ENCODE measurements at places on chromosomes 3 and 15.

- DNase-seq = no peak
Observed at GRCh38 chr3:120481081-120481480, 30.3 kb upstream of the FSTL1 start.

- DNase-seq = no peak
Observed at GRCh38 chr15:65088643-65089021, 12.1 kb downstream of the KBTBD13 start.

GRCh38 chr3:89702404-89702803 is 595.0 kb downstream of the EPHA3 start:
- no peak for DNase-seq

- DNase-seq = no peak
Observed at GRCh38 chr3:38453913-38454177, 155 bp downstream of the ACVR2B start.

- no peak for DNase-seq
Observed at GRCh38 chr3:98513091-98513511, 9.6 kb downstream of the CLDND1 start.

GRCh38 chr3:22292681-22293080 is 541.7 kb upstream of the ZNF385D start:
- DNase-seq = no peak

- peak; percentile 24 for DNase-seq
Observed at GRCh38 chr3:180802837-180803236, 109.6 kb upstream of the FXR1 start.

GRCh38 chr15:62391641-62392262 is 226.7 kb upstream of the C2CD4B start:
- no peak for DNase-seq

DNA sequence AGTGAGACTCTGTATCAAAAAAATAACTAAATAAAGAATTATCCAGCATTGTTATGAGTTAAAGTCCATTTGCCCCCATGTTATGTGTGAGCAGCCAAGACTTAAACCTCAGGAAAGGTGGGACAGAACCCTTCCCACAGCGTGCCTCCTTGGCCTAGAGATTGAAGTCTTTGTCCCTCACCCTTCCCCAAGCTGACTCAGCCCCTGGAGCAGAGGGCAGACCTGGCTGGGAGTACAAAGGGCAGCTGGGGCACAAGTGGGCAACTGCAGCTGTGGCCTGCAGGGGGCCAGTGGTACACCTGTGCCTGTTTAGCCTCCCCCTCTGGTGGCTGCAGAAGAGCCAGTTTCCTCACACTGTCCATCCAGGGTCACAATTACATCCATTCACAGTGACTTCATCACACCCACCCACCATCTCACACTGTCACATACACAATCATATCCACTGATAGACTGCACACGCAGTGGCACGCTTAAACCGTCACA is 940 bp upstream of the ACY1 start:
- peak; percentile 18 for DNase-seq

- no peak for DNase-seq
Observed at GRCh38 chr3:111745786-111746185, 113.3 kb upstream of the PHLDB2 start.

- peak; percentile 69 for DNase-seq
Observed at GRCh38 chr3:184757022-184757651, 45.3 kb upstream of the MAGEF1 start.

- DNase-seq = no peak
Observed at GRCh38 chr3:155870945-155871745, 695 bp downstream of the GMPS start.

DNA sequence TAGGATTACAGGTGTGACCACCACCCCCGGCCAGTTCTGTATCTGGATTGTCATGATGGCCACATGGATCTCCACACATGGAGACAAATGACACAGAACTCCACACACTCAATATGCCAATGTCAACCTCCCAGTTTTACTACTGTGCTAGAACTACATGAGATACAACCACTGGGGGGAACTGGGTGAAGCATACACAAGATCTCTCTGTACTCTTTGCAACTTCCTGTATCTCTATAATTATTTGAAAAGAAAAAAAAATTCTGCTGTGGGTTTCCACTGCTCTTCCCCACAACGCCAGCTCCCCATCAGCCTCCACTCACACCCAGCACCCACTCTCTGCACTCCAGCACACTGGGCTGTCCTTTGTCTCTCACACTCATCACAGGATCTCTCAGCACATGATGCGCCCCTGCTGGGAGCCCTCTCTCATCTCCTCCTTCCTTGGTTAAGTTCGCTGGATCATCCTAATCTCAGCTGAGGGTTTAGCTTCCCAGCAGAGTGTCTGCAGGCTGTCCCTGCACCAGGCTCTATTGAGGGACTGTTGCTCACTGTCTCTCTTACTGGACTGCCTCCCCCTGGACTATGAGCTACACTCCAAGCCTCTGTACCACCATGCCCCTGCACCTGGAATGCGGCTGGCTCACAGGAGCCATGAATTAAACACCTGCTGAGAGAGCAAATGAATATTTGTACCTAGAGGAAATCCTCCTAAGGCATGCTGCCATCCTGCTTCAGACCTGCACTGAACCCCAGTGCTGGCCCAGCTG is 10.7 kb upstream of the RAB43 start:
- DNase-seq = no peak

DNA sequence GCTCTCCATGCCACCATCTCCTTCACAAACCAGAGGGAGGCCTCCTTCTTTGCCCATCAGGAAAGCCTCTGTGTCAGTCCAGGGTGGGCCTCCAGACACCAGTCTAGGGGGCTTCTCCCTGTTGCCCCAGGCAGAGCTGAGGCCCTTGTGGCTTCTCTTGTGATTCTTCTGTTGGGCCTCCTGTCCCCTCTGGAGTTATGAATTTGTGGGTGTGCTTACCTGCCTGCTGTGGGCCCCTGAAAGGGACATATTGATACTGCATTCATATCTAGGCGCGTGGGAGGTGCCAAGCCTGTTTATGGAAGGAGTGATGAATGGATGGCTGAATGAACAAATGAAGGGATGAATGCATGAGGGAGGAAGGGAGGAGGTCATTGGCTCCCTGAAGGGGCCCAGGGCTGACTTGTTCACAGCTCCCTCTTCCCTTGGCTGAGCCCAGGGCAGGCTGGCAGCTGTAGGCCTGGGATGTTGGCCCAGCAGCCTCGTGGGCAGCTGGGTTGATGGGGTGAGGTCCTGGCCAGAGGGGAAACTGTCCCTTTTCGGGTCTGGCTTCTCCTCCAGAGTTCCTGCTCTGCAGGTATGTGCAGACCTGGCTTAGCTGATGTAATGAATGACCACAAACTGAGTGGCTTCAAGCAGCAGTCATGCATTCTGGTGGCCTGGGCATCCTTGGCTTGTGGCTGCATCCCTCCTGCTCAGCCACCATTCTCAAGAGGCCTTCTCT is 195.4 kb downstream of the GOLGA6L6 start:
- DNase-seq = no peak

DNA sequence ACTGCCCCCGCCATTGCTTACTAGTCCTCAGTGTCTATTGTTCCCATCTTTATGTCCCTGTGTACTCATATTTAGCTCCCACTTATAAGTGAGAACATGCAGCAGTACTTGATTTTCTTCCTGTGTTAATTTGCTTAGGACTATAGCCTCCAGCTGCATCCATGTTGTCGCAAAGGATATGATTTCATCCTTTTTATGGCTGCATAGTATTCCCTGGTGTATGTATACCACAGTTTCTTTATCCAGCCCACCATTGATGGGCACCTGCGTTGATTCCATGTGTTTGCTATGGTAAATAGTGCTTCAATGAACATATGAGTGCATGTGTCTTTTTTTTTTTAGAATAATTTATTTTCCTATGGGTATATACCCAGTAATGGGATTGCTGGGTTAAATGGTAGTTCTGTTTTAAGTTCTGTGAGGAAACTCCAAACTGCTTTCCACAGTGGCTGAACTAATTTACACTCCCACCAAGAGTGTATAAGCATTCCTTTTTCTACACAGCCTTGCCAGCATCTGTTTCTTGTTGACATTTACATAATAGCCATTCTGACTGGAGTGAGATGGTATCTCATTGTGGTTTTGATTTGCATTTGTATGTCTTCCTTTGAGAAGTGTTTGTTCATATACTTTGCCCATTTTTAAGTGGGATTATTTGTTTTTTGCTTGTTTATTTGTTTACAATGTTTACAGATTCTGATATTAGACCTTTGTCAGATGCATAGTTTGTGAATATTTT is 53.7 kb downstream of the GALK2 start:
- no peak for DNase-seq
